ENCODE measurements at places on chromosomes 4 and X.

GRCh38 chr4:90798948-90799347 lies 671.8 kb downstream of the CCSER1 start:
- DNase-seq, result no peak

GRCh38 chrX:141467442-141467841 lies 117.1 kb downstream of the SPANXA1 start:
- DNase-seq, result peak; percentile 6

DNA sequence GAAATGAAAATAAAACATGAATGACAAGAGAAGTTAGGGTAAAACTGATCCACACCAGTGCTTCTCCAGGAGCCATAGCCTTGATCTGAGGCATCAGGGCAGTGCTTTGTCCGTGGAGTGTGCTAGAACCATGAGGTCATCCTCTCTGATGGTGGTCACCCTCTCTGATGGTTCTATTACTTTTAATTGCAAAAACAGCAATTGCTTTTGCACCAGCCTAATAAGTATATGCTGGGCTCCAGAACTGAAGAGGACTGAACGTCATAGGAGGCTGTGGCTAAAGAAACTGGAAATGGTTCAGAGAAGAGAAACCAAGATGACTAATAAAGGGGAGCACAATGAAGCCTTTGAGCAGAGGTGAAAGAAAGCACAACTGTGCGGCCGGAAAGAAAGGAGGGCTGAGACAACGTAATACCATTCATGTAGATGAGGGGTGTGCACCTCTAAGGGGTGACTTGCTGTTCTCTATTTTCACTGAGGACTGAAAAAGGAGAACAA lies 17.0 kb upstream of the TMEM154 start:
- peak; percentile 62 for DNase-seq

DNA sequence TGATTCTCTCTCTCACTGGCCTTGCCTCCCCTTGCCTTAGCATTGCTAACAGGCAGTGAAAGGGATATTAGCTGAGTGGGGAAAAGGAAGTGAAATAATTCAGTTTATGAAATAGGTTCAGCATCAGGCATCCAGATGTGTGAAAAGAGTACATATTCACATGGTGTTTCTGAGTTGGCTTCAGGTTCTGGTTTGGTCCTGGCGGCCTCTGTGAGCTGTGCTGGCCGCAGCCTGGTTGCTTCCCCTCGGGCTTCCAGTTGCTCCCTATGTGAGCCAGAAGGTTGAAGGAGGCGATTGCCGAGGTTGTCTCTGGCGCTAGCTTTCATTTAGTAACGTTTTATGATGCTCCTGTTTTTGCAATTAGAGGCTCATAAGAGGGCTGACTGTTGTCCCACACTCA lies 99.1 kb upstream of the TLR2 start:
- DNase-seq, result peak; percentile 51

GRCh38 chr4:128811571-128812441 lies 2.3 kb downstream of the JADE1 start:
- peak; percentile 84 for DNase-seq

DNA sequence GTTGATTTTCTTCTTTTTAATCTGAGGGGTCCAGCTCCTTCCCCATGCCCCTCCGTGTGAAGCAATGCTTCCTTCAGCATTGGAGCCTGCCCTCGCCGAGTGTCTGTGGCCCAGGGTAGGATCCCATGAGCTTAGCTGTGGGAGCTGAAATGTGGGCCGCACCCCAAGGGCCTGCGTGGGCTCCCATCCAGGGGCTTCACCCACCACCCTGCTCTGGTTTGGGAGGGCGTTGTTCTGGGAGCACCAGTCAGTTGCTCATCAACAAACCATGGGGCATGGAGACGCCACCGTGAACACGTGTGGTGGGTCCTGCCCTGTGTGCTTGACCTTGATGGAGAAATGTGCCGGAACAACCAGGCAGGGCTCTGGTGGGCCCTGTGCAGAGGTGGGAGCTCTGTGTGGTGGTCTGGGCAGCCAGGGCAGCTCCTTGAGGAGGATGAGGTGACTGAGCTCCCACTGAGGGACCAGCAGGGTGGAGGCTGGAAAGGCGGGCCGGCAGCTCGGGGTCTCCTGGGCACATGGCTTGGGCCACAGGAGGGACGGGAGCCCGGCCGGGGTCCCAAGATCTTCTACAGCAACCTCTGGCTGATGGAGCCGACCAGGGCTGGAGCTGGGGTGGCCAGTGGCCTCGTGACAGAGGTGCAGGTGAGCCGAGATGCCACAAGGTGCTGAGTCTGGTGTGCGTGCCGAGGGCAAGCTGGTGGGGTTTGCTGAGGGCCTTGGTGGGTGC lies 39.6 kb upstream of the NKX1-1 start:
- DNase-seq, result no peak
